Activated CD4-positive, alpha-beta T cell treated with anti-CD3 and anti-CD28 coated beads, Interleukin-2, amount 10 ng/mL, durations not matched to agents 7 days and 5 days (primary cell): ENCODE measurements at places on chromosomes 11 and 22. TPM values are rescaled to one million over a fixed set of nuclear protein-coding genes. Genes with fewer than 3 reads are reported as not detected.

Gene VSIG10L2
- not detected for total RNA-seq

Gene OR2AT4
- not detected for total RNA-seq

Gene TTC36
- 1.1 TPM for total RNA-seq

Gene PARVG
- 158 TPM for total RNA-seq

Gene HIC2
- 5.1 TPM for total RNA-seq
